ENCODE measurements at places on chromosomes 3 and 15.
A peak's percentile ranks its signal among the peaks of the same experiment; 100 is the strongest.

GRCh38 chr3:185822221-185823000 is 2.4 kb downstream of the IGF2BP2 start:
- no peak for DNase-seq

- no peak for DNase-seq
Measured at GRCh38 chr3:189555558-189555881, 75.7 kb upstream of the TP63 start.

GRCh38 chr3:48215466-48215865 is 7.8 kb upstream of the CAMP start:
- DNase-seq = no peak

DNA sequence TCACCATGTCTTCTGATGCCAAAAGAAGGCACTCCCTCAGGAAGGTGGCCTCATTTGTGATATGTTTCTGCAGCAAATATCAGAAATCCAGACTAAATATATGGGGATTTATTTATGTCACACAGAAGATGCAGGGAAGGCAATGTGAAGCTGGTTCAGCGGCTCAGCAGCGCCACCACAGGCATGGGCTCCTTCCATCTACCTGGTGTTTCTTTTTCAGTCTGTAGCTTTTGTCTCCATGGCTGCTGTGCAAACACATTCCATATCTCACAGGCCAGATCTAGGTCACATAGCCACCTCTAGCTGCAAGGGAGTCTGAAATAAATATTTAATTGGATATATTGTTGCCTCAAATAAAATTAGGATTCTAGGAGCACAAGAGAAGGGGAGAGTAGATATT is 502.1 kb upstream of the IL12A start:
- no peak for DNase-seq

DNA sequence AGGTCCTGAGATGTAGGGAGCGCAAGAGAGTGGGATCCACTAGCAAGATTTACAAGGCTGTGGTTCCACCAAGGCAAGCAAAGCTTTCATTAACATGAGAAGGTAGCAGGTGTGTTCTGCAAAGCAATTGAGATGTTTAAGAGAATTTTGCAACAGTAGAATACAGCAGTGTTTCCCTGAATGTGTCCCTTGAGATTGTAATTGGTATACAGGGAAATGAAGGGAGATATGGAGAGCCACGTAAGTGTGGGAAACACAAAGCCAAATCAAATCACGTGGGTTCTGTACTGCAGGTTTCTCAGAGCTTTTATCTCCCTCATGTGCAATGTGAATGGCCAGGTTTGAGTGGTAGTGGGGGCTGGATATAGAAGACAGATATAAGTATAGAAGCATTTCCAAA is 67.3 kb downstream of the ATG7 start:
- no peak for DNase-seq

- no peak for DNase-seq
Measured at GRCh38 chr3:38579551-38580449, 69.7 kb downstream of the SCN5A start.

- no peak for DNase-seq
Measured at GRCh38 chr3:16768014-16768413, 116.7 kb upstream of the PLCL2 start.

DNA sequence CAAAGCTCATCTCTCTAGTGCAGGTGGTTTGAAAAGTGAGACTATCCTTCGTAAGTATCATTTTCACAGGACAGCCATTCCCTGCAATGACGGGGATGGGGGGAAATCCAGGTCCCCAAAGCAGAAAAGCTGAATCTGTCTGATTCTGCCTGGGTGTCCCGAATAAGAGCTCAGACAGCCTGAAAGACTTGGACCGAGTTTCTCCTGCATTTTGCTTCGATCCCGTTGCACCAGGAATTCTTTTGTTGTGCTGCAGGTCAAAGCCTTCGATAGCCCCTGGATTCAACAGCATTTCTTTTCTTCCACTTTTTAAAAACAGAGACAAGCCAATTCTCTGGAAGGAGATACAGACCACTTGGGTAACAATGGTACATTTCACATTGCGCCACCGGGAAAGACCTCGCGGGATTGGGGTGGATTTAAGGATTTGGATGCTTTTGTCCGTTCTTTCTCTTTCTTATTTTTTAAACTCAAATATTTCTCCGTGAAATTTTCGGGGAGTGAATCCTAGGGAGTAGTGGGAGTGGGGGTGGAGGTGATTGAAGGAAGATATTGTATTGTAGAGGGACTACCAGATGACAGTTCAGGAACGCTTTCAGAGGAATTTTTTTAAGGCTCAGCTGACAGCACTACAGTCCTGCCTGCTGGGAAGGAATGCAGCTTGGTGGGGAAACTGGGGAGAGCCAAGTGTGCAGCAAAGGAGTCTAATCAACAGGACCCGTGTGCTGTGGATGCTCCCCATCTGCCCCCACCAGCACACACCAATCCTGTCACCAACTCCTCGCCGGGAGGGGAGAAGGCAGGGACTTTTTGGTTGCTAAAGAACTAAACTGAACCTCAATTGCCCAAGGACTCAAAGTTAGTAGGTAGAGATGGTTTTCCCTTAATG is 2.6 kb downstream of the SLITRK3 start:
- no peak for DNase-seq

GRCh38 chr15:76994001-76994400 is 925 bp upstream of the PSTPIP1 start:
- peak; percentile 43 for DNase-seq

GRCh38 chr3:77799278-77799677 is 759.4 kb downstream of the ROBO2 start:
- no peak for DNase-seq

DNA sequence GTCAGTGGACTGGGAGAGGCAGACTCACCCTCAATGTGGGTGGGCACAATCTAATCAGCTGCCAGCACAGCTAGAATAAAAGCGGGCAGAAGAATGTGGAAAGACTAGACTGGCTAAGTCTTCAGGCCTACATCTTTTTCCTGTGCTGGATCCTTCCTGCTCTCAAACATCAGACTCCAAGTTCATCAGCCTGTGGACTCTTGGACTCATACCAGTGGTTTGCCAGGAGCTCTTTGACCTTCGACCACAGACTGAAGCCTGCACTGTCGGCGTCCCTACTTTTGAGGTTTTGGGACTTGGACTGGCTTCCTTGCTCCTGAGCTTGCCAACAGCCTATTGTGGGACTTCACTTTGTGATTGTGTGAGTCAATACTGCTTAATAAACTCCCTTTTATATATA is 68.0 kb downstream of the CNTN3 start:
- DNase-seq = no peak

DNA sequence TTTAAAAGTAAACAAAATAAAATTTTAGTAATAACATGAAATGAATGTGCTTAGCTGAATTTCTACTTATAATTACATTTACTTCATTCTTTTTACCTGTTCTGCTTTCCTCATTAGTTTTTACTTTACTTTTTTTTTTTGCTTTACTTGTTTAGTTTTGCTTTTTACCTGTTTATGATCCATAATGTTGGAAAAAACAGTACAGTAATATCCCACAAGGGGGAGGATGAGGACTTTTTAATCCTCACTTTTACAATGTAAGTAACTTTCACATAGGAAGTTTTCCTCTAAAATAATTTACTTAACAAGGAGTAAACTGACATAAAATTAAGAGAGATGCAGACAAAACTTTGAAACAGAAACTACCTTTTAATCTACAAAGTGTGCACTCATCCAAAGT is 268.7 kb downstream of the TBC1D5 start:
- no peak for DNase-seq

DNA sequence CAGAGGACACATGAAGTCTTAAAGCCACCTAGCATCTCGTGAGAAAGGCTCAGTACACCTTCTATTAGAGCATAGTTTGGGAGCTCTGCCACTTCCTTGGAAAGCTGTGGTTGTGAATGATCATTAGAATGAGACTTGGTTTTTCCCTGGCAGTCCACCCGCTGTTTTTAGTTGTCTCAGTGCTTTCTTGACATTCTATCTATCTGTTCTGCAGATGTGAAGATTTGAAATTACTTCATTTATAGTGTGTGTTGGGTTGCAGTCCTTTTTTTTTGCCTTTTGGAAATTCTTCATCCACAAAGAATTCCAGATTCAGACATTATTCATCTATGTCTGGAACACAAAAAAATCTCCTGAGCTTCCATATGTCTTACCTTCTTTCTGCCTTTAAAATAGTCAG is 23.7 kb downstream of the PPP2R3A start:
- DNase-seq = no peak

- DNase-seq = no peak
Measured at GRCh38 chr15:61556037-61556648, 327.0 kb upstream of the RORA start.

DNA sequence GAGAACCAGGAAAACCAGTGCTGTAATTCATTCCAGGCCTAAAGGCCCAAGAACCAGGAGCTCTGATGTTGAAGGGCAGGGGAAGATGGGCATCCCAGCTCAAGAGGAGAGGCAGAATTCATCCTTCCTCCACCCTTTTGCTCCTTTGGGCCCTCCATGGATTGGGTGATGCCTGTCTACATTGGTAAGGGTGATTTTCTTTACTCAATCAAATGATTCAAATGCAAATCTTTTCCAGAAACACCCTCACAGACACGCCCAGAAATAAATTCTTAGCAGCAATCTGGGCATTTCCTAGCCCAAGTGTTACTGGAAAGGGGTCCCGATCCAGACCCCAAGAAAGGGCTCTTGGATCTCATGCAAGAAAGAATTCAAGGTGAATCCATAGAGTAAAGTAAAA is 17.6 kb upstream of the APOD start:
- DNase-seq = no peak

- no peak for DNase-seq
Measured at GRCh38 chr15:45641374-45641781, 6.5 kb downstream of the SQOR start.

DNA sequence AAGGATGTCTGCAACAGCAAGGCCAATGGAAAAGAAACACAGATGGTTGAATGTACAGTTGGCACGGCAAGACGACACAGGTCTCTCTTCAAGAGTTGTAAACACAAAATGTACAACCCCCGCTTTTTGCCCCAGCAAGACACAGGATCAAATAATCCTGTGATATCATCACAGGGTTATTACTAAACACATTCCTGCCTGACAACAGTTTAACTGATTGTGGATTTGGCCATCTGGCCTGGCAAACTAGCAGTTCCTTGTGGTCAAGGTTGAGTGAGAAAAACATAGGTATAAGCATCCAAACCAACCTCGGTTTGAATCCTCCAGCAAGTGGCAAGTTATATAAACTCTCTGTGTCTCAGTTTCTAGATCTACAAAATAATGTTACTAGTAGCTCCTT is 23.4 kb downstream of the PARP16 start:
- DNase-seq = no peak

DNA sequence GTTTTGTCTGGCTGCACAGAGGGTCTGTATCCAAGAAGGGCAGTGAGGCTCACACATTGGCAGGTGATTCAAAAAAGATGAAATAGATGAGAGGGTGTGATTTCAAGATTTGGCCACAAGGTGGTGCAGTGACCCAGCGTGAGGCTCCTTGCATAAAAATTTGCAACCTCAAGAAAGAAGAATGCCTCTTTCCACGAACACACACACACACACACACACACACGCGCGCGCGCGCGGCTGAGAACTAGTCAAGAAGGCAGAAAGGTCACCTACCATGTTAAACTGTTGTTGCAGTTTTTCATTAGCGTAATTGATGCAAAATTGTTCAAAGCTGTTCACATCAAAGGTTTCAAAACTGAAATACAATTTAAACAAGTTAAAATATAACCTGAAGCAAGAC is 39.2 kb downstream of the MYO5C start:
- peak; percentile 41 for DNase-seq

- DNase-seq = no peak
Measured at GRCh38 chr3:37491776-37492175, 317.4 kb upstream of the LRRFIP2 start.

GRCh38 chr3:107817076-107817475 is 273.8 kb downstream of the CD47 start:
- no peak for DNase-seq

DNA sequence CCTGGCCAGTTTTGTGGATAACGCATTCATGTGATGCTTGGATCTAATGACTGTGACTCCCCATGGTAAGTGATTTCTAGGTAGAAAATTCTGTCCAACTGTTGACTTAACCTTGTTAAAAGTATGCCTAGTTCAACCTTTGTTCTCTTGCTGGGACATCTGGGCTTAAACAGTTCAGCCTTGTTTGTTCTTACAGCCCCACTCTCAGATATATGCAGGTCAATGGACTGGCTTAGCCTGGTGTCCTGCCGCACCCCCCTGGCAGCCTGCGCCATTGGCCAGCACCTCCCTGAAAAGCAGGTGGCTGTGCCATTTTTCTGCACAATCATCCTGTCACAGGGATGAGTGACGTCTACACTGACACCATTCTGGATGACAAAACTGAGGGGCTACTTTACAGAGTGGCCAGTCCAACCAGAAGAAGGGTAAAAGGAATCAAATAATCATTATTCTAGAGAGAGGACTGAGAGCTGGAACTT is 244.7 kb upstream of the ONECUT1 start:
- DNase-seq = no peak

- DNase-seq = no peak
Measured at GRCh38 chr3:71281280-71281679, 302.2 kb downstream of the FOXP1 start.

- no peak for DNase-seq
Measured at GRCh38 chr3:51684971-51685751, 14.1 kb downstream of the TEX264 start.

- no peak for DNase-seq
Measured at GRCh38 chr3:157938154-157938779, 168.0 kb downstream of the SHOX2 start.

- no peak for DNase-seq
Measured at GRCh38 chr15:66402761-66403284, 16.1 kb downstream of the MAP2K1 start.

DNA sequence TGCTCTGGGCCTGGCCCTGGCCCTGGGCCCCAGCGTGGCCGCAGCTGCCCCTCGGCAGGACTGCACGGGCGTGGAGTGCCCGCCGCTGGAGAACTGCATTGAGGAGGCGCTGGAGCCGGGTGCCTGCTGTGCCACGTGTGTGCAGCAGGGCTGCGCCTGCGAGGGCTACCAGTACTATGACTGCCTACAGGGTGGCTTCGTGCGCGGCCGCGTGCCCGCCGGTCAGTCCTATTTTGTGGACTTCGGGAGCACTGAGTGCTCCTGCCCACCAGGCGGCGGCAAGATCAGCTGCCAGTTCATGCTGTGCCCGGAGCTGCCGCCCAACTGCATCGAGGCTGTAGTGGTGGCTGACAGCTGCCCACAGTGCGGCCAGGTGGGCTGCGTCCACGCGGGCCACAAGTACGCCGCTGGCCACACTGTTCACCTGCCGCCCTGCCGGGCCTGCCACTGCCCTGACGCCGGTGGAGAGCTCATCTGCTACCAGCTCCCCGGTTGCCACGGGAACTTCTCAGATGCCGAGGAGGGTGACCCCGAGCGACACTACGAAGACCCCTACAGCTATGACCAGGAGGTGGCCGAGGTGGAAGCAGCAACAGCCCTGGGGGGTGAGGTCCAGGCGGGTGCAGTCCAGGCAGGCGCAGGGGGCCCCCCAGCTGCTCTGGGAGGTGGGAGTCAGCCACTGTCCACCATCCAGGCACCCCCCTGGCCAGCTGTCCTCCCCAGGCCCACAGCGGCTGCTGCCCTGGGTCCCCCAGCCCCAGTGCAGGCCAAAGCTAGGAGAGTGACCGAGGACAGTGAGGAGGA is 21.7 kb downstream of the FBLN2 start:
- no peak for DNase-seq

- DNase-seq = no peak
Measured at GRCh38 chr15:82774496-82774895, 31.4 kb downstream of the FSD2 start.
